Spleen (tissue), 13 donors: ENCODE measurements at places on chromosomes 12 and 14. TPM values are rescaled to one million over a fixed set of nuclear protein-coding genes. Genes with fewer than 3 reads are reported as not detected.

DNA sequence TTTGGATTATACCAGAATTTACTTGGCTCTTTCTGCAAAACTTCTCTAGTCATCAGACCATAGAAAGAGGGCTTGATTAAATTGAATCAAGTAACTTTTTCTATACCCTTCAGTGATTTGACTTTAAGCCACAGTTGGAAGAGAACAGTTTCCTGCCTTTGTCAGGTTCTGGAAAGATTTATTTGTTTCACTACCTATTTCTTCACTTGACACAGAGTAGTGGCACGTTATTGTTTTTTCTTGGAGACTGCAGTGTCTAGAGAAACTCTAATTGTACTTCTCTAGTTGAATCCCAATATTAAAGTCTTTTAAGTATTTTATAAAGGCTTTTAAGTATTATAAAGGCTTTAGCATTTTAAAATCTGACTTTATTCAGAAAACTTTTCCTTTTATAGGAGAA, 138.1 kb downstream of the TMEM117 start:
- no peak for DNase-seq
- H3K27ac ChIP-seq, result no peak overlapping the region
- H3K4me3 ChIP-seq, result no peak overlapping the region
- H3K27me3 ChIP-seq, result no peaks in the 10 kb centered on the region

DNA sequence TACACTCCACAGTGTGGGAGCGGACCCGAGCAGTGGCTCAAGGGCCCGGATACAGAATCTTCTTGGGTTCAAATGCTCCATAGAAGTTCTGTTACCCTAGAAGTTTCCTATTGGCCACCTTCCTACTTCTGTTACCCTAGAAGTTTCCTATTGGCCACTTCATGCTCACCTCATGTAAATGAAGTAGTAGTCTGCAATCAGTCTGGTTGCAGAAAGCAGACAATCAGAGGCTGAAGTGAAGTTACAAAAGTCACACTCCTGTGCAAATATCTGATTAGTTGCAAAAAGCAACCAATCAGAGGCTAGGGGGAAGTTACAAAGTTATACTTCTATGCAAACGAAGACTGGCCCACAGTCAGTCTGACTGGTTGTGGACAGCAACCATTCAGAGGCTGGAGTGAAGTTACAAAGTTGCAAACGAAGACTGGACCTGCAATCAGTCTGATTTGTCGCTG, 77.8 kb upstream of the CPNE8 start:
- H3K36me3 ChIP-seq, result no peaks in the 10 kb centered on the region
- H3K27ac ChIP-seq, result no peak overlapping the region
- no peaks in the 10 kb centered on the region for H3K4me1 ChIP-seq
- no peak for DNase-seq

The TPPP2 gene
- not detected for total RNA-seq

The NEUROD4 gene
- total RNA-seq, result not detected

The ACIN1 gene
- 199 TPM for total RNA-seq

The PPP1R3E gene
- total RNA-seq, result 19.3 TPM
